ENCODE measurements at places on chromosomes 3 and 15. TPM values are rescaled to one million over a fixed set of nuclear protein-coding genes. Genes with fewer than 3 reads are reported as not detected.

Gene PTPRG
- polyA plus RNA-seq, result 24.4 TPM

GRCh38 chr3:64460141-64460730 is 227.6 kb downstream of the ADAMTS9 start:
- peak; percentile 55 for DNase-seq

Gene IL17RE
- polyA plus RNA-seq, result 3.0 TPM

Gene SPTBN5
- polyA plus RNA-seq, result 1.8 TPM

GRCh38 chr15:100721758-100722550 is 119.6 kb downstream of the ASB7 start:
- peak; percentile 94 for DNase-seq

- DNase-seq, result no peak
Measured at GRCh38 chr15:75200765-75201615, 692 bp upstream of the C15orf39 start.

- DNase-seq, result peak; percentile 46
Measured at GRCh38 chr3:124653797-124654469, 76.3 kb upstream of the UMPS start.

DNA sequence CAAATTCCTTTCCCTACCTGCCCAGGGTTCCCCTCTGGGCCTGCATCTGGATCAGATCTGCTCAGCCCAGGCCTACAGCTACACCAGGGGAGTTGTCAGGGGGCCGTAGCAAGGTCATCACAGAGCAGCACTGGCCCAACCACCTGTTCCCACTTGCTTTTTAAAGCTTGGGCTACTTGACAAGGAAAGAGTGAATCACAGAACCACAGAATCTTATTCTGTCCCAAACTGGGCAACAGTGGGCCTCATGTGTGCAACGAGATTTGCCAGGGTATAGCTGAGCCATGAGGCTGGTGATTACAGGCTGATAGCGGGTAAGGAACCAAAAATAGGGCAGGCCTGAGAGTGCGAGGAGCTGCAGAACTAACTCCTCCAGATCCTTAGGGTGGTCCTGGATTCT is 66.7 kb downstream of the MYLK start:
- no peak for DNase-seq

- DNase-seq, result peak; percentile 46
Measured at GRCh38 chr3:48684480-48685143, 1.1 kb downstream of the NCKIPSD start.

DNA sequence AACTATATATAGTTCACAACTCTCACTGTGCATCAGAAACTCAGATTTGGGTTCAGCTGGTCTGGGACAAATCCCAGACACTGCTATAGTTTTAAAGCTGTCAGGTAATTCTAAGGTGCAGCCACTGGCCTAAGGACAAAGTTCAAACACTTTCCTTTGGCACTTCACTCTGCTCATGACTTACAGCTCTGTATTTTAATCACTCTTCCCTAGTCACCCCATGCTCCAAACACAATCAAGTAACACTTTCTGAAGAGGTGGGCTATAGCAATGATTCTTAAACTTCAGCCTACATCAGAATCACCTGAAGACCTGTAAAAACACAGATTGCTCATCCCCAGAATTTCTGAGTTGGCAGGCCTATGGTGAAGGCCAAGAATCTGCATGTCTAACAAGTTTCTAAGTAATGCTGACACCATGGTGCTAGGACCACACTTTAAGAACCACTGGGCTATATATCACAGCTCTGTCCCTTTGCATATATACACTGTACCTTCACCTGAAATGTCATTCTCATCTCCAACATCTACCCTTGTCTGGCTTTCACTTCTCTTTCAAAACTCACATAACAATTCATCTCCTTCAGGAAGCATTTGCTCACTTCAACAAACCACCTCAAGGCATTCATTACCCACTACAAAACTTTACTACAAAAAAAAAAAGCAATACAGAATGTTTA is 21.4 kb downstream of the STAG1 start:
- DNase-seq, result no peak

Data from muscle of leg (tissue), 16 donors.